Osteocyte (in vitro differentiated cells): ENCODE measurements at places on chromosomes 11 and 22. TPM values are rescaled to one million over a fixed set of nuclear protein-coding genes. Genes with fewer than 3 reads are reported as not detected.
A peak's percentile ranks its signal among the peaks of the same experiment; 100 is the strongest.

DNA sequence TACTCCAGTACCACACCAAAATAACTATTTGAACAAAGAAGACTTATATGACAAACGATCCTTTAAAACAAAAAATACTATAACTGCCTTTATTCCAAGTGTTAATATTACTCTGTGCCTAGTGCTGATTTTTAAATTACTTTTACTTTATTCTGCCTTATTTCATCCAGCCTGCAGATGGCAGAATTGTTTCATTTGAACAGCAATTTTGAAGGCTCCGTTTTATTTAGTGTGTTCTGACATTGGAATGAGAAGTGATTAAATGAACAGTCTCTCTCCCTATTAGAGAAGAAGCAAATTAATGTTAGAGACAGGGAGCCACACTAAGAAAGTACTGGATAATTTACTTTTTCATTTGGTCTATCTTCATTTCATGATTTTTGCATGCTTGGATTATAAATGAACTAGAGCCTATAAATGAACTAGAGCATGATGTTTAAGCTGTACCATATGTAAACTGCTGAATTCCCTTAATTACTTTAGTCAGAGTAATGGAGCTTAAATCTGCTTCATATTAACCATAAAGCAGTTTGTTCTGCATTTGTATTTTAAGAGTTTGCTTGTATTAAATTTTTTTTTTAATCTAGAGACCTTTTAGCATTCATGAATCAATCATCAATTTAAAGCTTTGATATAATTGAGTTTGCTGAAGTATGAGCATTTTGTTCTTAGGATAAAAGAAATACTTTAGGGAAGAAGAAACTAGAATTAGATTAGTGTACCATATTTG, 9.8 kb downstream of the PDHX start:
- no peak for DNase-seq

DNA sequence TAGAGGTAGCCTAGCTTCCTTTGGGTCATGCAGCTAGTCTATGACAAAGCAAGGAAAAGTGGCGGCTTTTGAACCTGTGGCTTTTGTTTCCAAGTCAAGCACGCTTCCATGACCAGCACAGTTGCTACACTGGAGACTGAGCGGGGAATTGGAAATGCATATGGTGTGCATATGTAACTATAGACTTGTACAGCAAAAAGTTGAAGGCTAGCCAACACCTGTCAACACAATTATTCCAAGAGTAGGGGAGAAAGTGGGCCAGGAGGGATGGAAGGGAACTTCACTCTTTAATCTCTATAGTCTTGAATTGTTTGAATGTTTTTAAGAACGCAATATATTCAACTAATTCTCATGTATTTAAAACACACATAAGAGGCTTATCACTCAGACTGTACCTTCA, 218.5 kb upstream of the CADM1 start:
- DNase-seq: no peak

GRCh38 chr11:73716153-73717056, 44.5 kb downstream of the RAB6A start:
- DNase-seq: no peak

- no peak for DNase-seq
Measured at GRCh38 chr11:134228625-134229024, 4.2 kb downstream of the VPS26B start.

GRCh38 chr11:92697461-92698312, 271.8 kb upstream of the MTNR1B start:
- no peak for DNase-seq

OSM gene
- total RNA-seq: not detected in 2 replicates

- DNase-seq: peak; percentile 85
Measured at GRCh38 chr11:123654566-123655081, at the start of gene SCN3B. SCN3B (minus strand) TSS chr11:123654624; CDS start chr11:123653801, 823 bp downstream.
